Daoy (cell line): ENCODE measurements at places on chromosomes 16 and 17. TPM values are rescaled to one million over a fixed set of nuclear protein-coding genes. Genes with fewer than 3 reads are reported as not detected.
A peak's percentile ranks its signal among the peaks of the same experiment; 100 is the strongest.

The CLDN9 gene
- not detected in 2 replicates for total RNA-seq

The LRRC75A gene
- total RNA-seq: 0.97 and 2.6 TPM in 2 replicates

The AXIN2 gene
- 1.9 and 2.7 TPM in 2 replicates for total RNA-seq

The VPS35L gene
- total RNA-seq: 11.8 and 12.1 TPM in 2 replicates

The CTU2 gene
- 17.4 and 22.0 TPM in 2 replicates for total RNA-seq

DNA sequence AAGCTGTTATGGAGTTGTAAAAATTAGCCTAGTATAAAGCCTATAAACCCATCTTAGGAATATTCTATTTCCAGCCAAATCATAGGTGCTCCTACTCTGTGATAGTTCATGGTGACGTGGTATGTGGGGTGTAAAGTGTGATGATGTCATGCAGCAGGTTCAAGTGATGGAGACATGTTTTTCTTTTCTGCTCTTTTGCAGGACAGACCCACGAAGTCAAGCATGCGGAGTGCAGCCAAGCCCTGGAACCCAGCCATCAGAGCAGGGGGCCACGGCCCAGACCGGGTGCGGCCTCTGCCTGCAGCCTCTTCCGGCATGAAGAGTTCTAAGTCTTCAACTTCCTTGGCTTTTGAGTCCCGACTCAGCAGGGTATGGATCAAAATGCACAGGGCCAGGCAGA is 87.3 kb downstream of the SPECC1 start:
- no peak for DNase-seq

DNA sequence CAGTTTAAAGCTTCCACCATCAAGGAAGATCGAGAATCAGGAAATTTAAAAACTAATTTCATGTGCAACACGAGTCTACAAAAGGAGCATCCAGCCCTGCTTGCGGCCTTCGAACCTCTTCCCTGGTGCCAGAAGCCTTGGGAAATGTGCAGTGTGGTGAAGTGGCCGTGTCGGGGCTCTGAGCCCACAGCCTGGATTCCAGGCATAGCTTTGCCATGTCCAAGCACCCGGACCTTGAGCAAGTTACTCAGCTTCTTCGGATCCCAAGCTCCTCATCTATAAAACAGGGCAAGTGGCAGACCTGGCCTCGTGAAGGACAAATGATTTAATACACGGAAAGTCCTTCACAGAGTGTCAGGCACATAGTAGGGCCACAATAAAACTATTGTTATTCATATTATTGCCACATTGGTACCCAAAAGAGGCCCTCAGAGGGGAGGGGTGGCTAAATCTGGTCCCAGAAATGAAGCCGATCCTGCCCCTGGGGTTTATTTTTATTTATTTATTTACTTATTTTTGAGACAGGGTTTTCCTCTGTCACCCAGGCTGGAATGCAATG is 34.8 kb downstream of the COTL1 start:
- peak; percentile 44 for DNase-seq

DNA sequence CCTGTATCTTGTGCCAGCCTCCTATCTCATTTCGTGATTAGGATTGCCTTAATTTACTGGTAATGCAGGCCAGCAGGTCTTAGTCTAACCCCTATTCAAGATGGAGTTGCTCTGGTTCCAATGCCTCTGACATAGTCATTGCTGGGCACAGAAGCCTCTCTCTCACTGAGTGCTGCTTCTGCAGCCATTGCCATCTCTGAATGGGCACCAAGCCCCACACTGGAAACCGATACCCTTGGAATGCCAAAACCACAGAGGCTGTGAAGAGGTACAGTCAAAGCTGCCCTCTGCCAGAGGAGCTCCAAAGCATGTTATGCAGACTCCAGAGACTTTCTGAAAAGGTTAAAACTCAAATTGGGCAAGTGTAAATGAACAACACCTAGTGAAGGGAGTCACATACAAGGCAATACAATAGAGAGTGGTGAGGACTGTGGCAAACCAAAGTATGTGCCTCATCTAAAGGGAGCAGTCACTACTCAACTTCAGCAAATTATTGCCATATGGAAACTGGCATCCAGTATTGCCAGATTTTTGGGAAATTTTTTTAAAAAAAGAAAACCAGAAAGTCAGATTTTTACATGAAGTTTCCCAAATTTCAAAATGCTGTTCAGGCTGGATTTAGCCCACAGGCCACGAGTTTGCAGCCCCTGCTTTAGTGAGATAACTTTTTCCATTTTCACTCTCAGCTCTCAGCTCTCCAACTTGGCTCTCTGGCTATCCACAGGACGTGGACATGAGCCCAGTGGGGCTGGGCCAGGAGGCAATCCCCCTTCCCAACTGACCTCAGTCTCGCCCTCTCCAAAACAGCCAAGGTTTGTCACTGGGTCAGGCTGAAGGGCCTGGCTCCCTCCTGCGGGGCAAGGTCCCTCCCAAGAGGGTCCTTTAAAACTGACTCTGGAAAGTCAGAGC is 2.1 kb upstream of the MMP2 start:
- DNase-seq: peak; percentile 58

DNA sequence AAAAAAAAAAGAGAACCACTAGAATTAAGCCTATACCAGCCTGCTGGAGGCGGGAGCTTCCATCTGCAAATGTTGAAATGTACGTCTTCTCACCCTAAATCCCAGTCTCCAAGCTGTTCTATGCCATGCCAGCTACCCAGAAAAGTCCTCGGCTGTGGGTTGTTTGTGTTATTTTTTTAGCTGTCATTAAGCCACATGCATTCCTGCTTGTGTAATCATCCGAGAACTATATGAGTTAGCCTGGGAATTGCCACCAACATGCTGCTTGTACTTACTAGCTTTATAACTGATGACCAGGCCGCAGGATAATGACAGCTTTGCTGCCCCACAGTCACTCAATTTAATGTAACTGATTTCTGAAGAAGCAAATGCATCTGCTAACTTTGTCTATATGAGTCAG is 313.9 kb upstream of the SALL1 start:
- DNase-seq: peak; percentile 2

- no peak for DNase-seq
These were observed 211.7 kb downstream of the XYLT1 start for GRCh38 chr16:17258848-17259713.

GRCh38 chr16:1141191-1141590 is 11.7 kb upstream of the CACNA1H start:
- DNase-seq: no peak

- DNase-seq: peak; percentile 61
These were observed 3.3 kb downstream of the GRN start for GRCh38 chr17:44348234-44348987.

GRCh38 chr17:43907425-43907981 is at the start of gene MPP2:
TSS of gene MPP2 (minus strand) at chr17:43907536. CDS start at chr17:43904460, 3,076 bp downstream.
- peak; percentile 61 for DNase-seq

GRCh38 chr17:62692159-62692651 is 64.7 kb downstream of the MRC2 start:
- DNase-seq: no peak

GRCh38 chr17:7465597-7466275 is 13.7 kb downstream of the ZBTB4 start:
- no peak for DNase-seq

DNA sequence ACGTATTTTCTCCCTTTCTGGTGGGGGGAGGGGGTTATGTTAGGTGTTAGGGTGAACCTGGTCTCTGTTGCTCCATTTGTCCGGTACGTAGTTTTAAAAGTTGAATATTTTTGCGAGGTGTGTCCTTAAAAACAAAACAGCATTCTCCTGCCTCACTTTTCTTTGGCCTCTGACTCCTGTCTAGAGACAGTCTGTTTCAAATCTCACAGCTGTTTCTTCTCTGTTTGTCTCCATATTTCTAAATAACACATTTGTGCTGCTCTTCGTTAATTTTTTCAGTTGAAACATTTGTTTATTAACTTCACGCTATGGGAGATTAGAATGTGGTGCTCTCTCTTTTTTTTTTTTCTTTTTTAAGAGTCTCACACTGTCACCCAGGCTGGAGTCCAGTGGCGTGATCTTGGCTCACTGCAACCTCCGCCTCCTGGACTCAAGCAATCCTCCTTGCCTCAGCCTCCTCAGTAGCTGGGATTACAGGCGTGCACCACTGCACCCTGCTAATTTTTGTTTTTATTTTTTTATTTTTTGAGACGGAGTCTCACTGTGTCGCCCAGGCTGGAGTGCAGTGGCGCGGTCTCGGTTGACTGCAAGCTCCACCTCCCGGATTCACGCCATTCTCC is 31.7 kb downstream of the RPA1 start:
- DNase-seq: no peak
